CD4-positive, alpha-beta memory T cell (primary cell): ENCODE measurements at places on chromosomes 4 and X.

- no peaks in the 10 kb centered on the region for H3K27me3 ChIP-seq
- H3K27ac ChIP-seq: no peak within 1 kb of the TSS
- H3K4me1 ChIP-seq: no peaks in the 10 kb centered on the region
- DNase-seq: no peak
These were observed at the start of gene NLGN4X for GRCh38 chrX:6228720-6229119. TSS of gene NLGN4X (minus strand) at chrX:6228867. CDS start at chrX:6151466, 77,401 bp downstream.

- no peak for DNase-seq
- no peaks in the 10 kb centered on the region for H3K36me3 ChIP-seq
These were observed 41.4 kb downstream of the SOD3 start for GRCh38 chr4:24836661-24837242.

DNA sequence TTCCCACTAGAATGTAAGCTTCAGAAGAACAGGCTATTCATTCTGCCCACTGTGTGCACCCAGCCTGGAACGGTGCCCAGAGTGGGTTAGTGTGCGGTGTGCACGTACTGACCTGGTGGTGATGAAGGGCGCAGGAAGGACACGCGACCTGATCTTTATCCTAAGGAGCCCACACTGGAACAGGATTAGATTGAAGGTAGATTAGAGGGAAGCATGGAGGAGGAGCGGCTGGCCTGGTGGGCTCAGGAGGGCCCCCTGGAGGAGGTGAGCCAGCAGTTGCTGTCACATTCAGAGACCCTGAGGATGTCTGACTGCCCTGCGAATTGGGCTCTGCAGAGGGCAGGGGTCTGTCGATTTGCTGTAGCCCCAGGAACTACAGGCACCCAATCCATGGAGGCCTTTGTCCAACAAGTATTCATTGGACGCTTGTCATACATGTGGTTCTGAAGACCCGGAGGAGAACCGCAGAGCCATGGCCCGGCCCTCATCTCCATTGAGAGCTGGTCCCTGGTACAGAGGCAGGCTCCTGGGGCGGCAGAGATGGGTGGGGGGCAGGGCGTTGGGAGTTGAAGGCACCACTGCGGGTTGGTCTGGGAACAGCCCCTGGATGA is 73.2 kb downstream of the HTRA3 start:
- H3K27me3 ChIP-seq: no peaks in the 10 kb centered on the region
- H3K4me3 ChIP-seq: no peak overlapping the region
- no peak for DNase-seq
- H3K27ac ChIP-seq: no peak overlapping the region

GRCh38 chrX:44152852-44153251 is 179.7 kb upstream of the NDP start:
- H3K27ac ChIP-seq: no peak overlapping the region
- no peak overlapping the region for H3K4me3 ChIP-seq
- DNase-seq: no peak
- H3K36me3 ChIP-seq: no peaks in the 10 kb centered on the region
- no peaks in the 10 kb centered on the region for H3K4me1 ChIP-seq
- no peaks in the 10 kb centered on the region for H3K27me3 ChIP-seq

DNA sequence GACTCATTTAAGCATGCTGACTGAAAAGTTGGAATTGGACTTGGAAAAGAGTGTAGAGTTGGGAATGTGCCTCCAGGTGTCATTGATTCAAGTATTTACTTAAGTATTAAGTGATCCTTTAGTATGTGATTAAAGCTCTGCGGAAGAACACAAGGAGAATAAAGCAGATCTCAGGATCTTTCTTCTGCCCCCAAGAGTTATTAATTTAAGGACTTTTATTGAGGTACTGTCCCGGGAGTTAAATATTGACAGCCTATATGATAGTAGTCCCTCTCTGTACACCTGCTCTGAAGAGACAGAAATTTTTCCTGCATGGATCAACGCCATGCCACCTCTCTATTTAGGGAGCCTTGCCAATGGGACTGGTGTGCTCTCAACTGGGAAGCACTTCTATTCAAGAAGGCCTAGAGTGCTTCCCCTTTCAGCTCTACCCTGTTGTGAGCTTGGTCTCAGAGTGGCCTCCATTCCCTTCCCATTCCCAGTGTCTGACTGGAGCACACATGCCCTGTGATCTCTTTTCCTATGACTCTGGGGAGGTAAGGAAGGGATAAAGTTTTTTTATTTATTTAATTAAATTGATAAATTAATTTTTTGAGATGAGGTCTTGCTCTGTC is 75.9 kb downstream of the SHISA3 start:
- H3K27ac ChIP-seq: no peak overlapping the region
- no peaks in the 10 kb centered on the region for H3K27me3 ChIP-seq
- no peak for DNase-seq
- H3K4me1 ChIP-seq: no peaks in the 10 kb centered on the region
- no peaks in the 10 kb centered on the region for H3K36me3 ChIP-seq
- H3K4me3 ChIP-seq: no peak overlapping the region

DNA sequence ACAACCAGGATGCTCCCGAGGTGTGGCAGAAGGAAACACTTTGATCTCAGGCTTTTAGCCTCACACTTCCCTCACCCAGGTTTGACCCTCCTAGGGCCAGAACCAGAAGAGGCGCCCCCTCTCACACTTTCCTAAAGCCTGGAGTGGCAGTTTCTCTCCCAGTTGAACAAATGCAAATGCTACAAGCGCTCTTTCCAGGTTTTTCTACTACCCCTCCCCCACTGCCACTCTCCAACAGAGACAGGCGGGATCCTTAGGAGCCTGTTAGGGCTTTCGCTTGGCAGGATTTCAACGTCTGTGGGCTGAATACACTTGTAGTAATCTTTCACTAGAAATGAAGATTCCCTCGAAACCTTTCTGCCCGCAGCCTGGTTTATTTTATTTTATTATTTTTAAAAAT is 2.4 kb downstream of the TSC22D3 start:
- peaks cover 21% of the 10 kb centered on the region for H3K4me1 ChIP-seq
- no peak overlapping the region for H3K27ac ChIP-seq
- H3K36me3 ChIP-seq: no peaks in the 10 kb centered on the region
- no peak for DNase-seq

GRCh38 chrX:109940411-109940810 is 62.5 kb upstream of the TMEM164 start:
- H3K36me3 ChIP-seq: no peaks in the 10 kb centered on the region
- H3K4me1 ChIP-seq: no peaks in the 10 kb centered on the region
- H3K27me3 ChIP-seq: no peaks in the 10 kb centered on the region
- no peak overlapping the region for H3K27ac ChIP-seq

DNA sequence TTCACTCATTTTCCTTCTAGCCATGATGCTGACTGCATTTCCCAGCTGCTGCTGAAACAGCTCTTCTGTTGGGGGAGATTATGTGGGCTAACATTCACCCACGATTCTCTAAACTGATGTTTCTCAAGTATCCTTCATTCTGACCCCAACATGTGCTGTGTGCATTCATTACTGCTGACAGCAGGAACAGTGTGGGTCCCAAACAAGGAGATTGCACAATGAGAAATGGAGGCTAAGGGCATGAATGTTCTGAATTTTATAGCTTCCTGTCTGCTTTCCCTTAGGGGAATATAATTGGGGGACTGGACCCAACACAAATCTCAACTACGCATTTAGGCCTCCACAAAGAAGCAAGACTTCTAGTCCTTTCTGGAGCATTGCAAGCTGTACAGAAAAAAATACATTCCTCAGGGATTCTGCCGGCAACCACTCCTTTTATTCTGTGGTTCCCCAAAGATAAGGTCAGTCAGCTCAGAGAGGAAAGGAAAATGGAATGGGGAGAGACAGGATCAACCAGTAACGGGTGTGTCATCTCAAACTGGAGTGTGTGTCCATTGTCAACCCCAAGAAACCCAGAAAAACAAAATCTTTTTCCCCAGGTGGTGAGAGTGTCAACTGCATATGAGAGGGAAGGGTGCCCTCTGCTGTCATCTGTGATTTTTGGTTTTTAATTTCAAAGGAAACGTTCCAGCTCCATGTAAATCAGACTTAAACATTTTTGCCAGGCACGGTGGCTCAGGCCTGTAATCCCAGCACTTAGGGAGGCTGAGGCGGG is 81.5 kb upstream of the EGFL6 start:
- no peaks in the 10 kb centered on the region for H3K36me3 ChIP-seq
- peak; percentile 61 for DNase-seq
- no peak overlapping the region for H3K4me3 ChIP-seq
- H3K27ac ChIP-seq: no peak overlapping the region

GRCh38 chrX:130170752-130171445 is 863 bp upstream of the RAB33A start:
- peak overlapping the region; percentile 17 for H3K4me3 ChIP-seq
- peaks cover 27% of the 10 kb centered on the region for H3K4me1 ChIP-seq
- no peaks in the 10 kb centered on the region for H3K27me3 ChIP-seq
- peak overlapping the region; percentile 61 for H3K27ac ChIP-seq
- peak; percentile 50 for DNase-seq
- H3K36me3 ChIP-seq: no peaks in the 10 kb centered on the region

DNA sequence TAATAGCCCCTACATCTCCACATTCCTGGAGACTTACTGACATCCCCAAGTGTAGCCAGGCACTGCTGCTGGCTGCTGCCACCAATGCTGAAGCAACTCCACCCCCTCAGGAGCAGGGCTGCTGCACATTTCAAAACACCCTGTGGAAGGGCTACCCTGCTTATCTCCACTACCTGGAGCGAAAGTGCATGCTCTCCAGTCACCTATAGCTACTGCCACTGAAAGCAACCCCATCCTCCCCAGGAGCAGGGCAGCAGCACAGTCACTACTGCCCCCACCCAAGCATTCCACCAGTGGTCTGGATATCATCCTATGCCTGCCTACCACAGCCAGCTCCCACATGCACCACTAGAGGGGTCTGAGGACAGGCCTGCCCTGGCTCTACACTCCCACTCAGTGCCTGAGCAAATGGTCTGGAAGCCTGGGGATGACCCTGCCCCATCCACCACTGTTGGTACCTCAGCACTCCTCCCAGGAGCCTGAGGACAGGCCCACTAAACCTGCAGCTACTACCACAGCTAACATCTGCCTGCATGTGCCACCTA is 55.3 kb downstream of the MANBA start:
- H3K4me1 ChIP-seq: no peaks in the 10 kb centered on the region
- no peak for DNase-seq
- H3K36me3 ChIP-seq: no peaks in the 10 kb centered on the region
- no peaks in the 10 kb centered on the region for H3K27me3 ChIP-seq
- H3K4me3 ChIP-seq: no peak overlapping the region

- no peaks in the 10 kb centered on the region for H3K36me3 ChIP-seq
- peak overlapping the region; percentile 92 for H3K27ac ChIP-seq
- DNase-seq: no peak
- peak overlapping the region; percentile 83 for H3K4me3 ChIP-seq
- H3K27me3 ChIP-seq: no peaks in the 10 kb centered on the region
These were observed 1.8 kb downstream of the KLF3 start for GRCh38 chr4:38665551-38666411.

DNA sequence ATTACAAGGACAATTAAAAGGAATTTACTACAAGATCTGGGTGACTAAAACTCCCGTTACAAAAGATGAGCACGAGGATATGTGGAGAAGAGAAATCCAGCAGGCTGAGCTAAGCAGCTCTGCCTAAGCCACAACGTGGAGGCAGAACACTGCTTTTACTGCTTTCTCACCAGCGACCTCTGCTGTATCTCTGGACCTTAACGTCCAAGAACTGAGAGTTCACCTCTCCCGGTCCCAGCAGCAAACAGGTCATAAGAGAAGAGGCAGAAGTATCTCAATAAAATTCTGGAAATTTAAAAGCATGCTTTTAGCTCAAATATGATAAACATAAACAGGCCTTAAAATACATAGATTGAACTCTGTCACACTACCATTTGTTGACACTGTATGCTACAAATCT is 81.0 kb downstream of the ADGRA3 start:
- no peak overlapping the region for H3K4me3 ChIP-seq
- H3K27ac ChIP-seq: no peak overlapping the region
- no peaks in the 10 kb centered on the region for H3K27me3 ChIP-seq
- H3K4me1 ChIP-seq: no peaks in the 10 kb centered on the region
- H3K36me3 ChIP-seq: no peaks in the 10 kb centered on the region

GRCh38 chrX:37380924-37381323 is 31.8 kb downstream of the PRRG1 start:
- H3K27ac ChIP-seq: no peak overlapping the region
- no peak overlapping the region for H3K4me3 ChIP-seq
- no peaks in the 10 kb centered on the region for H3K27me3 ChIP-seq
- no peak for DNase-seq
- H3K4me1 ChIP-seq: no peaks in the 10 kb centered on the region

- no peak overlapping the region for H3K4me3 ChIP-seq
- no peak overlapping the region for H3K27ac ChIP-seq
- H3K36me3 ChIP-seq: no peaks in the 10 kb centered on the region
- DNase-seq: no peak
- no peaks in the 10 kb centered on the region for H3K4me1 ChIP-seq
These were observed 50.6 kb upstream of the SHOX start for GRCh38 chrX:580030-580429.

GRCh38 chr4:153249199-153250041 is 45.2 kb downstream of the TRIM2 start:
- H3K27me3 ChIP-seq: no peaks in the 10 kb centered on the region
- H3K4me3 ChIP-seq: peak overlapping the region; percentile 64
- peaks cover 17% of the 10 kb centered on the region for H3K4me1 ChIP-seq
- H3K27ac ChIP-seq: peak overlapping the region; percentile 73

GRCh38 chr4:37754410-37755185 is 68.4 kb upstream of the RELL1 start:
- H3K27ac ChIP-seq: no peak overlapping the region
- H3K4me1 ChIP-seq: peaks cover 6% of the 10 kb centered on the region
- no peak for DNase-seq
- H3K4me3 ChIP-seq: no peak overlapping the region
- H3K27me3 ChIP-seq: no peaks in the 10 kb centered on the region

DNA sequence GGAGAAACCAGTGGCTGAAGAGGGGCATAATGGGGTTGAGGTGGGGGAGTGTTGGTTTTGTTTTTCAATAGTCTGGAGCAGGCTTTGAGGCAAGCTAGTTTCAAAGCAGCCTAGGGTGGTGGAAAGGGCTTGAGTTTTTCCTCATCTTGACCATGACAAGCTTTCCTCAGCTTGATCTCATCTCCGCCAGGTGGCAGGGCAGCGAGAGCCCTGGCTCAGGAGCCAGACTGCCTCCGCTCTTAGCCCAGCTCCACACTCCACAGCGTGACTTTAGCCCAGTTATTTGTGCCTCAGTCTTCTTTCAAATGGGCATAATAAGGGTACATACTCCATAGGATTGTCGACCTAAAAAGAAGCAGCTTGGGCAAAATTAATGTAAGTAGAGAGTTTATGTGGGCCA is 29.9 kb upstream of the SOWAHD start:
- peaks cover 5% of the 10 kb centered on the region for H3K4me1 ChIP-seq
- H3K27ac ChIP-seq: no peak overlapping the region
- H3K27me3 ChIP-seq: no peaks in the 10 kb centered on the region
- no peak for DNase-seq

DNA sequence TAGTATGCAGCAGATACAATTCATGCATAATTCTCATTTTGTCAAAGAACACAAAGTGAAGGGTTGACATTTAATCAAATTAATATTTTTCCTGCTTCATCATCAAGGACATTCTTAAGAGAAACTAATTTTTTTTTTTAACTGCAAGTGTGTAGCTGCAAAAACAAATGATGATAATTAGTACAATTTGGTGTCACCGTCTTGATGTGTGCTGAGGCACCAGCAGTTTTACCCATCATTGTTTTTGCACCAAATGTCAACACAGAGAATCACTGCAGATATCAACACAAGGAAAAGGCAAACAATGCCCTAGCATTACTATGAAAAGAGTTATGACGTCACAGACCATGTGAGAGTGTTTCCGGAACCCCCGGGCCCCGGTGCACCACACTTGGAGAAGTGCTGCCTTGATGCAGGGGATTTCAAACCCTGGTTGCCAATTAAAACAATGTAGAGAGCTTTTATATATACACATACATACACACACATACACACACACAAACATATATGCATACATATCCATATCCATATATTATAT is 55.9 kb downstream of the AGA start:
- H3K36me3 ChIP-seq: no peaks in the 10 kb centered on the region
- no peaks in the 10 kb centered on the region for H3K4me1 ChIP-seq
- no peak for DNase-seq
- H3K4me3 ChIP-seq: no peak overlapping the region
- peaks cover 6% of the 10 kb centered on the region for H3K27me3 ChIP-seq
